Activated T-helper 1 cell treated with anti-CD3 and anti-CD28 coated beads, Interleukin-2, amount 50 U/mL, for 16 hours (primary cell): ENCODE measurements at places on chromosomes 7 and 10.

DNA sequence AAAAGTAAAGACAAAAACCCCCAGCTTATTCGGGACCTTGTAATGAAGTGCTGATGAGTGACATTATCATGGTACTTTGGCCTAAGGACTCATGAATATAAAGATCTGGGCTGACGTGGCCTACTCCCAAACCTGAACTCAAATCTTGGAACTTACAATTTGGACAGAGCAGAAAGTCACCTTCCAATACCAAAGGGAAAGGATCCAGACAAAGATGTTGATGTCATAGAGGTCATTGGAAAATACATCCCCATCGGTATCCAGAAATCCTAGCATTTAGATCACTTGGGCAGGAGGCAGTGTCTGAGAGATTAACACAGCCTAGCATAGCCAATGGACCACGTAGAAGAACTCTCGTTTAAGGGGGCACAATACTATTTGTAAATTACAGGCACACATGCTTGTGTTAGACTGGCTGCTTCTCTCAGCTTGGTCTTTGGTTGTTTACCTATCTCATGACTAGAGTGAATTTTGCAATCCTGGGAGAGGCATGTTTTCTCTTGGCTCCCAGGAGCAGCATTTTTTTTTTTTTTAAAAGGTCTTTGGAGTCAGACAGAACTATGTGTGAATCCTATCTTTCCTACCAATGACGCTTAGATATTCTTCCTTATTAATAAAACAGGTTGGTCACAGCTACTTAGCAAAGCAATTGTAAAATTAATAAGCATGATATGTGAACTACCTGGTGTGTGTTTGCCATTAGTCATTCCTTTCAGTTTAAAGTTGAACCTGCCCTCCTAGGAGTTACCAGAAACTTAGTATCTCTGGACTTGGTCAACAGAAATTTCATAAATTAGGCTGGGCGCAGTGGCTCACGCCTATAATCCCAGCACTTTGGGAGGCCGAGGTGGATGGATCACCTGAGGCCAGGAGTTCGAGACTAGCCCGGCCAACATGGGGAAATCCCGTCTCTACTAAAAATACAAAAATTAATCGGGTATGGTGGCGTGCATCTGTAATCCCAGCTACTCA lies 27.8 kb upstream of the MRPS33 start:
- no peak for DNase-seq

GRCh38 chr10:1121271-1121970 lies 65.2 kb downstream of the WDR37 start:
- no peak for DNase-seq

DNA sequence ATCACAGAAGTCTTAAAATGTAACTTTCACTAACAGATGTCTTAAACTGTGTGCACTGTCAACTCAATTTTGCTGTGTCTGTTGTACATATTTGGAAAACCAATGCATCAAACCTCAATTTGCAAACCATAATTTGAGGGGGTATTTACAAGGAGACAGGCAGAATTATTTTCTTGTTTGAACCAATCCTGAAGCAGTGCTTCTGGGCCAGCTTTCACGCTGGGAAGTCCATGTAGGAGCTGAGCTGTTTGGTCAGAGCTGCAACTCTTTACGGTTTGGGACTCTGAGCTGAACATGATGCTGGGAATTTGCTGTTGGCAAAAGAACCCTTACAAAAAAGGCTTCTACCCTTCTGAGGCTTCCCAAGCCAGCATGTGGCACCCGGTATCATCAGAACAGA lies 43.2 kb upstream of the EPC1 start:
- no peak for DNase-seq

DNA sequence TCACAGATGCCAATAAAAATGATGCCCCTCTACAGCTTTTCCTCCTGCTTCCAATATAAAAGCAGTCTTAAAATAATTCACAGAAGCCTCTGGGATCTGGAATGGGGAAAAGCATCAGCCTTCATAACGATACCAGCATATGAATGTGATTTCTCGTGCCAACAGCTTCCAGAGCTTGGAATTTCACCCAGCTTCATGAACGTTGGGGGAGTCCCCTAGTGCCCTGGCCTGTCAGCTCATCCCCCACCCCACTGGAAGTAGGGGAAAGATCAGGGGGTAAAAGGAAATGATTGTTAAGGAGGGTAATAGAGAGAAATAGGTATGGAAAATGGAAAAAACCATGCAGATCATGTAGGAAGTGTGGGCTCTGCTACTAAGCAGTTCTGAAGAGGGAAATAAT lies 253.6 kb downstream of the INHBA start:
- DNase-seq: no peak

DNA sequence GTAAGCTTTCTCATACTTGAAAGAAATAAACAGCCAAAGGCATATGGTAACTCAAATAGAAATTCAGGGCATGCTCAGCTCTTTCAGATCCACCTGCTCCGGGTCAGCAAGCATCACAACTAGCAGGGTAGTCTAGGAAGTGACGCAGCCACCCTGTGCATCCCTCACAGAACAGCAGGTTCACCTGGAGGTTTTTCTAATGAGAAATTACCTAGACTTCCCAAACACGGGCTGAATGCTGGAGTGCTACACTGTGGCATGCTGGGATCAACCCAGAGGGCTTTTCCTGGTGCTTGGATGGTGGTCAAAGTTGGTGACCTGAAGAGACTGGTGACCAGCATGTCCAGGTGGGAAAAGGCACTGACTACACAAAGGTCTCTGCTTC lies 66.8 kb upstream of the DNAJB6 start:
- no peak for DNase-seq

- DNase-seq: no peak
Measured at GRCh38 chr10:21284301-21284700, 241.2 kb downstream of the SKIDA1 start.

- DNase-seq: no peak
Measured at GRCh38 chr10:48523820-48524758, 80.8 kb downstream of the ARHGAP22 start.

GRCh38 chr7:80369321-80369720 lies 142.5 kb downstream of the GNAT3 start:
- no peak for DNase-seq

- DNase-seq: no peak
Measured at GRCh38 chr10:96671211-96671890, 49.0 kb downstream of the PIK3AP1 start.

- no peak for DNase-seq
Measured at GRCh38 chr10:89062861-89063260, 72.3 kb downstream of the FAS start.

DNA sequence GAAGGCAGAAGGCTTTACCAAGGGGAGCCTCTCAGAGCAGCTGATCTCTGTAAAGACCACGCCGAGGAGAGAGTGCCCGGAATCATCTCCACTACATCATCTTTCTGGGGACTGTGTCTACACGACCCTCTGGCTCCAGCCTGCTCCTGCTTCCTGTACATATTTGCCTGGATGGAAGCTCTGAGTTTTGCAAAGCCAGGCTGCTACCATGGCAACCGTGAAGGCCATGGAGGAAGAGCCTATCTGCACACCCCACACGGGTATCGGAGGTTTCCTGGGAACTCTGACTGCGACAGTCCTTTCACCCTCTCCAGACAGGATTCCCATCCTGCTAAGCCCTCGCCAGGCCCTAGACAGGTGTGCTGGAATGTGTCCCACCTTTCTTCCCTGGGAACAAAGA lies 83.4 kb upstream of the TNRC18 start:
- DNase-seq: no peak

GRCh38 chr7:111560773-111561653 lies 1.3 kb downstream of the IMMP2L start:
- no peak for DNase-seq

GRCh38 chr10:123359539-123359938 lies 205.3 kb downstream of the BUB3 start:
- DNase-seq: no peak

GRCh38 chr10:5305374-5305773 lies 59.4 kb upstream of the UCN3 start:
- DNase-seq: no peak

- DNase-seq: no peak
Measured at GRCh38 chr7:7432979-7433378, 102.7 kb downstream of the COL28A1 start.

- DNase-seq: no peak
Measured at GRCh38 chr10:86958116-86958900, at the start of gene SNCG. Gene SNCG (plus strand): TSS chr10:86958599. CDS start chr10:86958698, 99 bp downstream.

DNA sequence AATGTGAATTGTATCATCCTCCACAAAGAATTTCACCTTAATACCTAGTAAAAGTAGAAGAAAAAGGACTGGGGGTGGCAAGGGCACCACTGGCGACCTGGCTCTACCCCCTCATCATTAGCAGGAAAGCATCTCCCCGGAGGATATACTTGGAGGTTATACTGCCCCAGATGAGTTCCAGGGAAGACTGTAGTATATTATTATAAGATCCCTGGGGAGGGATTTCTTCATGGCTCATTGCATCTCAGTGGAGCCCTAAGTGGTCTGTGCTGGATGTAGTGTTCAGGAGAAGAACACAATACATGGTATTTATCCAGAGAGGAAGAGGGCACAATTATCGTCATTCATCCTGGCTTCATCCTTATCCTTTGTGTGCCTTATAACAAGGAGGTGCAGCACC lies 14.2 kb upstream of the DYNC1I1 start:
- DNase-seq: no peak

DNA sequence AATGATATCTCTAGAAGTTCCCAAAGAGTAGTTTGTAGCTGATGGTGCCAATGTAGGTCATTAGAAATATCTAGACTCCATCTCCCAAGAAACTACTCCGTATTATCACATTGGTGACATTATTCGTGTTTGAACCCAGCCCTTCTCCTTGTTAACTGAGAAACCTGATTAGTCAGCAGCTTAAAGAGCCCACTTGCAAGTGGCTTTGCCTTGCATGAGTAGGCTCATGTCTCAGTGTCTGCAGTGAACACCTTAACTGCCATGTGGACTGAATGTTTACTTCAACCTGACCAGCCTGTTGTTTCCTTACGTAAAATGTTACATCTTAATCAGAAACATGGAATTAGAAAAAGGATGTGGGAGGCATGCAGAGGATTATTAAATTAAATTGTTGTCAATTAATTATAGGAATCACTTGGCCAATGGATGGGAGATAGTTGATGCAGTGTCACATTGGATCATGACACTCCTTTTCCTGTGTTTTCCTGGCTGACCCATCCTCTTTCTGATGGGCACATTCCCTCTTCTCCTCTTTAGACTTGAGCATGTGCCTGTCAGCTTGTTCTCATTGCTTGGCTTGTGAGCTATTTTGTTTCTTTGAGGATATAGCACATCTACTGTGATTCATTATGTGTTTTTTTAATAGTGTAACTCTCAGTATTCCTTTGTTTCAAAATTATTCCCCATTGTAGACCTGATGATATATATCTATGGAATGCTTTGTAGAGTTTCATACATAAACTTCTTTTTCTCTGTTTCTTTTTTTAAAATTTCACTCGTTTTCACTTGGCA lies 18.0 kb downstream of the STARD3NL start:
- DNase-seq: no peak

- DNase-seq: no peak
Measured at GRCh38 chr10:30656233-30656632, 26.7 kb upstream of the LYZL2 start.

GRCh38 chr7:76340617-76341131 lies 18.1 kb downstream of the YWHAG start:
- no peak for DNase-seq

GRCh38 chr7:158646766-158647474 lies 57.7 kb downstream of the NCAPG2 start:
- DNase-seq: no peak

- DNase-seq: no peak
Measured at GRCh38 chr10:98414932-98415730, at the start of gene PYROXD2. Gene PYROXD2 (minus strand): TSS chr10:98415182. CDS start chr10:98415135, 47 bp downstream.

GRCh38 chr7:31304446-31304845 lies 36.1 kb downstream of the NEUROD6 start:
- no peak for DNase-seq

DNA sequence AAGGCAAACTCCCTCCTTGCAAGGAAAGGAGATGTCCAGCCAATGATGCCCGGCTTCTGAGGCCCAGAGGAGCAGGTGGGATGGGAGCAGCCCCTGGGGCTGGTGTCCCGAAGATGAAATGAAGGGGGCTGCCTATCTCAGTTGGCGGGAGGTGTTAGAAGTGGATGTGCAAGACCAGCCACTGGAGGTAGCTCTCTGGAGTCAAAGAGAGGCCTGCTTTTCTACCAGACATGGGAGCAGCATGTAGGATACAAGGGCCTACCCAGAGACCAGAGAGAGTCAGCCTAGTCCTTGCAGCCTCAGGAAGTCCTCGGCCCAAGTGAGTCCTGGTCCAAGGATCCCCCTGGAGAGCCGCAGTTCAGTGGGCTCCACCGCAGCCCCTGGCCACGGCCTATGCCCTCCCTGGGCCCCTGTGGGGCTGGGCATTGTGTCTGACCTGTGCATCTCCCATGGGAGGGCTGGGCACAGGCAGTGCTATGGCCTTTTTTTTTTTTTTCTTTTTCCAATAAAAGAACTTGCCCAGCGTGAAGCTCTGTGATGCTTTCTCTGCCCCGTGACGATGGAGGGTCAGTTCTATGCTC lies 17.7 kb downstream of the GOLGA7B start:
- DNase-seq: no peak

- DNase-seq: no peak
Measured at GRCh38 chr7:125154930-125155329, 225.3 kb upstream of the POT1 start.

DNA sequence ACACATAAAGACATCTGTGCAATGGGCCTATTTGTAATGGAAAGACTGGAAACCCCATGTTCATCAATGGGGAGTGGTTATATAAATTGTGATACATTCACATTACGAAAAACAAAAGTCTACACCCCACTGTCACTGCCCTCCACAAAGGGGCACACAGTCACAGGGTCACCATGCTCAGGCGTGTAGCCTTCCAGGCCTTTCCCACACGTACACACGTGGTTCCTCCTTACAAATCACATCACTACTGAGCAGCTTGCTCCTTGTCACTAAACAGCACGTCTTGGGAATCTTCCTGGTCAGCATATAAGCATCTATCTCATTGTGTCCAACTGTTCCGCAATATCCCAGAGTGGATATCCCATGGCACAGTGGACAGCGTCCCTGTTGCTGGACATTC lies 163.1 kb downstream of the SLIT1 start:
- no peak for DNase-seq

DNA sequence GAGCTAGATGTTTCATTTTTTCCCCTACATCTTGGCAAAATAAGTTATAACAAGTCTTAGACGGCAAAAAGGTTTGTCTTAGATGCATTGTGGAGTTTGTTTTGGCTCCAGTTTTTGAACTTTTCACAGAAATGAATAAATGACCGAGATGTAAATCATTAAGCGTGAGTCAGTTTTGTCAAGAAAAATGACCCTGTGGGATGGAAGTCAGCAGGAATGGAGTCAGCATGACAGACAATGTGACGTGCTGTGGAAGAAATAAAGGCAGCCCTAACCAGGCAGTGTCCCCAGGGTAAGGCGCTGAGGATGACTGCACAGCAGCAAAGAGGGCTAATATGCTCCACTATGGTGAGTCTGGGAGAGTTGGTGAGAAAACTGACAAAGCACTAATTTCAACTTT lies 163.2 kb downstream of the NOC3L start:
- no peak for DNase-seq
